ENCODE measurements at places on chromosomes 5 and 9.

DNA sequence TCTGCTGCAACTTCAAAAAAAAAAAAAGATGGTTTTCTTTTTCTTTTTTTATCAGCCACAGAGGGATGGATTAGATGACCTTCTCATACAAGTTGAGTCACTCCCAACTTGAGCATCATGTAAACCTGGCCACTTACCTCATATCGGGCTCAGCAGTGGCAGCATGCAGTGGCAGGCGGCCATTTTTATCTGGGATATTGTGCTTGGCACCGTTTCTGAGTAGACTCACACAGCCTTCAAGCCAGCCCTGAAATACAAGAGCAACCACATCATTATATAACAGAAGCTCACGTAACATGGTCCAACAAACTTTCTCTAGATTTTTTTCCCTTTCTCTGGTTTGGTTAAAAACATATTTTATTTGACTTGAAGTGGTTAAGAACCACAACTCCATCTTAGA is 62.6 kb downstream of the ANKRD55 start:
- no peak for DNase-seq

DNA sequence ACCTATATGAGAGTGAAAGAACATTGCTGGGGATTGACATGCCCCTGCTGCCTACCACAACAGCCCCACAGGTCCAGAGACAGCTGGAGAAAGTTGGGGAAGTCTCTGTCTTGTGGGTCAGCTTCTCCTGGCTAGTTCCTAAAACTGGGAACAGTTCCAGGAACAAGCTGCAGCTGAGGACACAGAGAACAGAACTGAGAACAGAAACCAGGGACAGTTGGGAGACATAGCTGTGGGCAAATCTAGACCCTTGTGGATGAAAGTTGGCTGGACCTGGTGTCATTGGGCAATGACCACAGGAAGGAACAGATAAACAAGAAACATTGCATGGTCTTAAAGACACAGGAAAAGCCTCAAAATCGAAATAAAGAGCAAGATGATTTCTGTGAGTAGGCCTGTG is 58.3 kb upstream of the MOCS2 start:
- DNase-seq = no peak

GRCh38 chr9:35940458-35941407 is 17.2 kb downstream of the OR2S2 start:
- DNase-seq = no peak

DNA sequence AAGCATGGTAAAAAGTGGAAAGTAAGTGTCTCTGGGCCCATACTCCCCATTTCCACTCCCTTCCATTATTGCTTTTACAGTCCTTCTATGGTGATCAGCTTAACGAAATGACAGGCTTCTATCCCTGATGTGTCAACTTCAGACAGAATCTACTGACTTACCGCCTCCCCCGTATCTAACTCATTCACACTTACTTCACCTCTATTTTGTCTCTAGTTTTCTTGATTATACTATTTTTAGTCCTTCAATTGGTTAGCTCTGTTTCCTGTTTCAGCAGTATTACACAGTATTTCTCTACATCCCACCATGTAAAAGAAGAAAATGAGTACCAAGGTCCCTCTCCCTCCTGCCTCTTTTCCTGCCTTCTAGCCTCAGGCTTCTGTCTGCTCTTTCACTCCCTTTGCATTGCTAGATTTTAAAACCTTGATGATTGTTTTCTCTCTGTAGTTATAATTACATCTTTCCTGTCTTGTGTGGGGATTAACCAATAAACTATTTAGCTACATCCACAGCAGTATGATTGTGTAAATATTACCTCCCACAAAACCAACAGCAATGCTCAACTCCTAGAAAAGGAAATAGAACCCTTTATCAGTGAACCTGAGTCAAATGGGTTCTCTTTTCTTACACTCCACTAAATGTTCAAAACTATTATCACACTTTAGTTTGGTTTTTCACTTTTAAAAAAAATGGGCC is 53.4 kb downstream of the GNAQ start:
- no peak for DNase-seq

GRCh38 chr9:124285490-124285889 is 27.7 kb downstream of the NEK6 start:
- DNase-seq = no peak

DNA sequence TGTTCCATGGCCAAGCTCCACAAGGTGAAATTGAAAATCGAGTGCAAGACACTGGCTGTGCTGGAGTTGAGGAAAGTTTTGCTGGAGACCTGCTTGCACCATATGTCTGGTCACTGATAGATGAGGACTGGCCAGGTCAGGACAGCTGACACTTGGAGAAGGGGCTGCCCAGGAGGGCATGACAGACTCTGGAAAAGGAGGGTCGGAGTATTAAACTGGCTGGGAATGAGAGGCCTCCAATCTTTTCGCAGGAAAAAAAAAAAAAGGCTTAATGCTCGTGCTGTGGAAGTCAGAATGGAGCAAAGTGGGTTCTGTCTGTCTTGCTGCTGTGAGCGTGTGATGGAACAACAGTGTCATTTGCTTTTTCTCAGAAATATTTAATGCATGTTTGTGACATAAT is 5.5 kb downstream of the TENT4A start:
- no peak for DNase-seq

GRCh38 chr5:36631154-36631553 is 24.7 kb downstream of the SLC1A3 start:
- DNase-seq = no peak

GRCh38 chr5:73844165-73844564 is 218.2 kb downstream of the ARHGEF28 start:
- no peak for DNase-seq

GRCh38 chr9:126513159-126514036 is 100.3 kb upstream of the LMX1B start:
- DNase-seq = no peak

DNA sequence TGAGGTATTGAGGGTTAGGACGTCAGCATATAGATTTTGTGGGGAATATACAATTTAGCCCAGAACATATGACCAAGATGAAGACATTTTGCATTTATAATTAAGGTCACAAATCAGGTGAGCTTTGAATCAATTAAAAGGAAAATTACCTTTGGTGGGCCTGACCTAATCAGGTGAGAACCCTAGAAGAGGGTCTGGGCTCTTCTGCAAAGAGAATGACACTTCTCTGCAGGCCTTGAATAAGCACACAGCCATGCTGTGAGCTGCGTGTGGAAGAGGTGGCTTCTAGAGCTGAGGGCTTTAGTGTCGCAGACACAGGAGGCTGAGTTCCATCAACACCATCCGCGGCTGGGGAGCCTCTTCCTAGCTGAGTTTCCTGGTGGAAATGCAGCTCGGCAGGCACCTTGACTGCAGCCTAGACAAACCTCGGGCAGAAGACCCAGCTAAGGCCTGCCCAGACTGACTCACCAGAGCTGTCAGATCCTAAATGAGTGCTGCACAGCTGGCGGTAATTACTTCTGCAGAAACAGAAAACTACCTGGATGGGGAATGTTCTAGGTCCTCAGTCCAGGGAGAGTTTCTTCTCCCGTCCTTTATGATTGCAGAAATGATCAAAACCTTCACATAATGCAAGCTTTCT is 287.5 kb upstream of the IRX1 start:
- DNase-seq = no peak

DNA sequence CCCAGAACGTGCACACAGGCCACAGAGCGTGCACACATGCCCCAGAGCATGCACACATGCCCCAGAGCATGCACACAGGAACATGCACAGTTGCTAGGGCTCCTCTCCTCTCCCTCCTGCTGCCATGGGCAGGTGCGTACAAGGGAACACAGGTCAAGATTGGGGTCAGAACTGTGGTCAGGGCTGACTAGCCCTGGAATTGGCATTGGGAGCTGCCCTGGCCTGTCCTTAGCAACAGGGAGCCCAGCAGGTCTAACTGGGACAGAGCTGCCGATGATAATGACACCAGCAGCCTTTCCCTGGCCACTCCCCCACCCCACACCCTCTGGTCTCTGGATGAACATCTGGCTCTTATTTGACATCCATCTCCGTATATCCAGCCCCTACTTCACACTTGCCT is 8.0 kb downstream of the PCDH1 start:
- DNase-seq = no peak

DNA sequence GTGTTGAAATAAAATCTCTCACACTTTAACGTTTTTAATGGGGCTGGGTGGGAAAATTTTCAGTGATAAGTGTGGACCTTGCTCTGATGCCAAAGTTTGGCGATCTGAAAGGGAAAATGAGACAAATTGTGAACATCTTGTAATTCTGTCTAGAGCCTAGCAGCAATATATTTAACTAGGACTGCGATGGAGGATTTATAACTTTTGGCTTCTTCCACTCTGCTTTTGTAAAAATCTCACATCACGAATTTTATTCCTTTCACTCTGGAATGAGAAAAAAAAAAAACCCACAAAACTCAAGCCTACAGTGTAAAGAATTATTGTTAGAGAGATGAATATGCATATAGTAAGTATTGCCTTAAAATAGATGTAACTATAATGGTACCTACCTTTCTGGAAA is 19.9 kb downstream of the CCNH start:
- DNase-seq = no peak

GRCh38 chr9:3497857-3498256 is 27.9 kb downstream of the RFX3 start:
- DNase-seq = no peak

DNA sequence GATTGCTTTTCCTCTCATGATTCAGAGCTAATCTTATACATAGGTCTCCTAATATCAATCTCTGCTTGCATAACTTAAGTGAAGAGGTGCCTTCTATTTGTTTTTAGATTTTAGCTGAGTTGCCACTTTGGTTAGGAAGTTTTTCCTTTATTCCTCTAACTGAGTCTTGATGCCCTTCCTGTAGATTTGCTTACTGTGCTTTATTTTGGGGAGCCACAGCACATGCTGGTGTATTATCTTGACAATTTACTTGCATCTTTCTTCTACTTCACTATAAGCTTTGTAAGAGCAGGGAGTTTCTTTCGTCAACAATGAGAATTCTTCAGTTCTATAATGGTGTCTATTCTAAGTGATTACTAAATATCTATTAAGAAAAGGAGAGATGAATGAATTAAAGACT is 54.9 kb downstream of the GABRA6 start:
- no peak for DNase-seq

- no peak for DNase-seq
Observed at GRCh38 chr5:50720061-50720710, 53.7 kb downstream of the PARP8 start.

- peak; percentile 30 for DNase-seq
Observed at GRCh38 chr5:137751869-137752491, 2.2 kb downstream of the HNRNPA0 start.

DNA sequence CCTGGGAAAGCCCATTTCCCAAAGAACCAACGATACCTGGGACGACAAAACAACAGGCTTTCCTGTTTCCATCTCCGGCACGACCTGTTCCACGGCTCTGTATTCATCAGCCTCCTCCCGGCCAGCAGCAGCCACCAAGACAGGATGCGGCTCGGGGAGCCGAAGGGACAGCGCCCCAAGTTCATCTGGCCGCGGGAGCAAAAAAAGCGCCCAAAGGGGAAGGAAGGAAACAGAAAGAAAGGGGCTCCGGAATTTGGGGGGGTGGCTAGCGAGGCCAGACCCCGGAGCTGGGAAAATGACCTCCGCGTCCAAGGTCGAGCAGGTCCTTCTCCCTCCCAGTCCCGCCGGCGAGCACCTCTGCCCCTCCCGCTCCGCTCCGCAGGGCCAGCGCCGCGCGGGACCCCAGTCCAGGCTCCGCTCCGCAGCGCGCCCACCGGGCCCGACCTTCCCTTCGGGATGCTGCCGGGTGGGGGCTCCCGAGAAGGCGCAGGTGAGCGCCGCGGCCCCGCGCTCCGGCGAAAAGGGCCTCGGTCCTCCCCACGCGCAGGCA is 608 bp downstream of the ELOVL7 start:
- peak; percentile 46 for DNase-seq

- no peak for DNase-seq
Observed at GRCh38 chr5:93192087-93192486, 388.9 kb downstream of the NR2F1-AS1 start.

DNA sequence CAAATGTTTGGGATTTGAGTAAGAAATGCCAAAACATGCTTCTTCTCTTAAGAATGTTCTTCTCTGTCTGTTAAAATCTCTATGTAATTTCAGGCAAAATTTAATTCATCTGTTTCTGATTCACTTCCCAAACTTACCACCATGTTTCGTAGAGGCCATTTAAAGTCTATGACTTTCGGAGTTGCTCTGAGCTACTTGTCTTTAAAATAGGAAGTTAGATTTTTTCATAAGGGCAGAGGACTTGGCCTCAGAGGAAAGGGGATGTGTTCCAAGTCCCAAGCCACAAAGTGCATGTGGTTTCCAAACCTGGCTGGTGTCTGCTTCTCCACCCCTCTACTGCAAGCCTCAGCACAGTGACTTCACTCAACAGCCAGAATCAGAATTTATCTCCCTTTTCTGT is 111.3 kb upstream of the ADRA1B start:
- DNase-seq = no peak

DNA sequence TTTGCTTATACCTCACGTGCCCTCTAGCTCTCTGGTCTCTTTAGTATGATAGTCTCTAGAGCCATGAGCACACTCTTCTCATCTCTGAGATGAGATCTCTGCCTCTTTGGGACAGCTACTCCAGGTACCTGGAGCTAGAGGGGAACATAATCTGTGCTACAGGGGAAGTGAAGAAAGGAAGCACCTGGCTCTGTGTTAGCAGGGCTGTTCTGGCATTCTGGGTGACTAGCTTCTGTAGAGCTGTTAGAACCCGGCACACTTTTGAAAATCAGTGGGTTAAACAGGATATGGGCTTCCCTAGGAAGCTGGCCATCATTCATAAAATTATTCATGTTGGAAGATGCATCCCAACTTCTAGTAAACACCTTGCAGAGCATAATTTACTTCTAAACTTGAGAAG is 224.8 kb downstream of the MCTP1 start:
- DNase-seq = no peak

- DNase-seq = no peak
Observed at GRCh38 chr9:12879961-12880360, 105.1 kb downstream of the LURAP1L start.

- peak; percentile 48 for DNase-seq
Observed at GRCh38 chr5:141338538-141339306, at the start of gene PCDHGA2. TSS of gene PCDHGA2 (plus strand) at chr5:141338760.

DNA sequence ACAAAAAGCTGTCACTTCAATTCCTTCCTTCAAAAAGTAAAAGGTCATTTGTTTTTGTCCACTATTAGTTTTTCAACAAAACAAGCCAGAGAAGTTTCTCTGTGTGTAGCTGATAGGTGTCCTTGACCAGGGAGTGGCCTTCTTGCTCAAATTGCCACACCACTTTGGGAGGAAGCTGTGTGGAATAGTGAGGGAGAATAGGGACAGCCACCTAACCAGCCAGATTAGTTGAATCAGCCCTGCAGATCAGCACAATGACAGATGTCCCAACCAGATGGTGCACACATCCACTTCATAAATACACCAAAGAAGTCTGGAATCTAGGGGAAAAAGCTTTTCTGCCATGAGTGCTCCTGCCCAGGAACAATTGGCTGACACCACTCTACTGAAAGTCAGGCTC is 37.2 kb downstream of the NREP start:
- no peak for DNase-seq

DNA sequence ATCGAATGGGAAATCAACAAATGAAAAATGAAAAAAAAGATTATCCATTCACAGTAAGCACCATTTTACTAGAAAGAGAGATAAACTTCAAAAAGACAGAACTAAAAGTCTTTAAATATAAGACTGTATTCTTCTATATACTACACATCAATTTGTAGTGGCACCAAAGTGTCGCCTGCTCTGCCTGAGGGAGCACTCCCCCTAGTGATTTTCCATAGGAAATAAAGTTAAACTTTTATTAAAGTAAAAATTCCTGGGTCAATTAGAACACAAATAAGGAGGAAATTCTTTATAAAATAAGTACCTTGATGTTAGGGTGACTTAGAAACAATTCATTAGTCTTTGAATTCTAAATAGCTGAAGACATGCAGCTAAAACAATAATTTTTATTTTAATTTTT is 9.7 kb downstream of the RAD1 start:
- peak; percentile 29 for DNase-seq

GRCh38 chr9:105187781-105188180 is 56.7 kb upstream of the SLC44A1 start:
- DNase-seq = no peak

Data from iPS-NIHi11 (cell line).